ENCODE measurements at places on chromosomes 2 and 18.

DNA sequence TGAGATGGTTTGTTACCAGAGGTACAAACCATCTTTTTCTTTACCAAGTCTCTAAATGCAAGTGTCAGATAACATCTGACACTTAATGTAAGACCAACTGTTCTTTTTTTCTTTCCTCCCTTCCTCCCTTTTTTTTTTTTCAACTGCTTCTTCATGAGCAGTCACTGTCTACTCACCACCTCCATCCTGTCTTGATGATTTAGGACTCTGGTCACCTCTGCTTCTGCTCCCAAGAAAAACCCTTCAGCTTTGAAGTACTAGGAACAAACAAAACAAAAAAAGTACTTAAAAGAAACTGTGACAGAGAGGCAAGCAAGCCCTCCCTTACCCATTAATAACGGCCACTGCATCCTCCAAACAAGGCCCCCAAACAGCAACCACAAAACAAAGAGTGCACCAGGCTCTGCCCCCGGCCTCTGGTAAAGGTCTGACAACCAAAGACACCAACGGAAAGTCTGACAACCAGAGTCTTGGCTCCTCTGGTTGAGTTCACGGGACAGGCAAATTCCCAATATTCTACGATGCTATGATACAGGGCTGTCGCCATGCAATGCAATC is 141.0 kb downstream of the ARL4C start:
- no peak for DNase-seq

DNA sequence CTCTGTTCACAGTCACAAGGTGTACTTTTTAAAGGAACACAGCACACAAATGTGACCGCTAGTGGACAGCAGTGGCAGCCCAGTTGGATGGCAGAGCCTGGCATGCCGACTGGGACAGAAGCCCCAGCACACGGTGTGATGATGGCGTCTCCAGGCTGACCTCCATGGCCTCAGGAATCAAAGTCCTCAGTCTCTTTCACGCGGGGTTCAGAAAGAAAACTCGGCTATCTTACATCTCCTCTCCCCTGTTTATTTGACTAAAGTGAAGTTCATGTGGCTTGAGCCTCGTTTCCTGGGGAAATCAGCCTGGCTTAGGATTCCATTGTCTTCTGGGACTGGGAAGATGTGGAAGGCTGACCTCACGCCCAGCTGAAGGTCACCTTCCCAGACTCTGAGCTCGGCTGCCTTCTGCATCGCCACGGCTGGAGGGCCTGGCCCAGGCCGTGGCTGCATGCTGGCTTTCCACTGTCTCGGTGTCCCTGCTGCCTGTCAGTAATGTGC is 56.1 kb downstream of the ASAP2 start:
- DNase-seq, result no peak

GRCh38 chr2:102418421-102418961 is 4.5 kb upstream of the IL18RAP start:
- no peak for DNase-seq

- DNase-seq, result no peak
These were observed 835.4 kb upstream of the CDH2 start for GRCh38 chr18:29012364-29012763.

GRCh38 chr2:190864375-190864774 is 16.2 kb upstream of the GLS start:
- DNase-seq, result no peak

- no peak for DNase-seq
These were observed 96.9 kb downstream of the COPS8 start for GRCh38 chr2:237182422-237183123.

- DNase-seq, result no peak
These were observed 269.4 kb downstream of the CDH19 start for GRCh38 chr18:66334534-66334933.

GRCh38 chr2:144548532-144549191 is 28.7 kb upstream of the ZEB2 start:
- DNase-seq, result no peak

DNA sequence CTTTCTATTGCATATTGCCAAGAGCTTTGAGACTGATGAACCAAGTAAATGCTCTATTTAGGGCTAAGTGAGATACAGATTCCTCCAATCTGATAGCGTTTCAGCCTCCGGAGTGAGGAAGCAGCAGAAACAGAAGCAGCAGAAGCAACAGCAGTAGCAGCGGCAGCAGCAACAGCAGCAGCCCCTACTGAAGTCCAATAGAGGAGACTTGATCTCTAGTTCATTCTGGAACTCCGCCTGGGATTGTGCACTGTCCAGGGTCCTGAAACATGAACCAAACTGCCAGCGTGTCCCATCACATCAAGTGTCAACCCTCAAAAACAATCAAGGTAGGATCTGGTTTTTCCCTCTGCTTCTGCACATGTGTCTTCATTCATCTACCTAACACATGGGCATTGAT is at the start of gene DPP10:
TSS of gene DPP10 (plus strand) at position 132 of the 400 bp plus-strand sequence.
- DNase-seq, result no peak

- DNase-seq, result peak; percentile 57
These were observed 22.8 kb downstream of the ZSCAN30 start for GRCh38 chr18:35267161-35267651.

DNA sequence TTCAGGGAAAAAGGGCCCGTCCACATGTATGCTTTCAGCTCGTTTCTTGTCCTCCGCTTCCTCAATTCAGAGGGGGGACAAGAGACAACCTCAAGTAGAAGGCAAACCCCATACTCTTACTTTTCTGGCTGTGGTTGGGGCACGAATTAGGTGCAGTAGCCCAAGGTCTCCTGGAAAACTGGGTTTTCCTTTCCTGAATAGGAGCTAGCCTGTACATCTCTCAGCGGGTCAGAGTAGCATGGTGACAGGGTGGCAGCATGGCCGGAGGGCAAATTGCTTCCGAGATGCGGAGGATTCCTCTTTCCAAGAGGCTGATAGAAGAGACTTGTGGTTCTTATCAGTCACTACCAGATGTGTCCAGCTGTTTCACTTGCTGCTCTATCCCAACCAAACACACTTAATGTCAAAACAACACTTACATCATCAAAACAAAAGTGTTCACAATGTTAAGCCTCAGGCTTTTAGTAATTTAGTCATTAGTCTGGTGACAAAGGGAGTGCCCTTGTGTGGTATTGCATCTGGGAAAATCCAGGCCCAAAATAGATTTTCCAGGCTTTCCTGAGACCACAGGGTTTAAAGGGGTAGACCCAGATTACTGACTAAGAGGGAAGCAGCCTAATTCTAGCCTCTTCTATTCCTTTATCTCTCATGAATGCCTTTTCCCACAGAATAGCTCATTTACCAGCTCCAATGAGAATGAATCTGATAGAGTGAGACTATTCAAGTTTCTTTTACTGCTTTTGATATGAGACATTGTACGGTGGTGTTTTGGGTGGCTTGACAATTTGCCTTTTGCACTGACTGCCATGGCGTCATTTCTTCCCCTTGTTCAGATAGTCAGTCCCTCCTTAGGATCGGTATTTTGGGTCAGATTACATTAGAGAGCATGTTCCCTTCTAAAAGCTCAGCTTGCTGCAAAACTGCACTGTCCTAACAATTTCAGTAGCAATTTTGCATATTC is 162.0 kb downstream of the LTBP1 start:
- DNase-seq, result no peak

DNA sequence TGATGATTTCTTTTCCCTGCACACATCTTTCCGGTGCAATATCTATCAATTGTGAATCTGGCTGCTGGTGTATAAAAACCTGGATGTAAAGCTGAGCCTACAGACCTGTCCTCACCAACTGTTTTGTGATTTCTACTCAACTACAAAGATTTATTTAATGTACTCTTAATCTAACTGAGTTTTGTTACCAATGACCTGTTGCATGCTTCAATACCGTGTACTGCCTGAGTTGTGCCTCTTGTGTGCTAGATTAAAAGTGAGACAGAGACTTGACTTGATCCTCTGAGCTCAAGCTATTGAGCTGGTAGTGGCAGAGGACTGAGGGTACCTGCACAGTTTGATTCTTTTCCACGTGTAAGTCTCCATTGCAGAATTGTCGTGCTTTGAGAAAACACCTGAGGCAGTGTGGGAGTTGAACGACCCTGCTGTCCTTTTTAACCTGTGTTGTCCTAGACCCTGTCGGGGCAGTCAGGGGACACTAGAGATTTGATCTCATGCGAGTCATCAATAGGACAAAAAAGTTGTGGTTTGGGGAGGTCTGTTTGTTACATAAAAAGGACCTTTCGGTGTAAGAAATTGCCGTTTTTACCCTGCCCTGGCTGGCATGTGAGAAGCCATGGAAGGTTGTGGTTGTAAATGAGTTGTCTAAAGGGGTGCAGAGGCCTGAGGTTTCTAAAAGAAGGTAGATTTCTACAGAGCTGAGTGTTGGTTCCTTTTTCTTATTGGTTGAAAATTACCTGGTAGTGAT is 231.3 kb downstream of the ALPK2 start:
- DNase-seq, result no peak

- DNase-seq, result no peak
These were observed 194.8 kb upstream of the ACVR2A start for GRCh38 chr2:147649998-147650397.

GRCh38 chr2:207255565-207256470 is 90.1 kb upstream of the KLF7 start:
- DNase-seq, result no peak

GRCh38 chr2:61733563-61733962 is 120.3 kb downstream of the FAM161A start:
- DNase-seq, result no peak

DNA sequence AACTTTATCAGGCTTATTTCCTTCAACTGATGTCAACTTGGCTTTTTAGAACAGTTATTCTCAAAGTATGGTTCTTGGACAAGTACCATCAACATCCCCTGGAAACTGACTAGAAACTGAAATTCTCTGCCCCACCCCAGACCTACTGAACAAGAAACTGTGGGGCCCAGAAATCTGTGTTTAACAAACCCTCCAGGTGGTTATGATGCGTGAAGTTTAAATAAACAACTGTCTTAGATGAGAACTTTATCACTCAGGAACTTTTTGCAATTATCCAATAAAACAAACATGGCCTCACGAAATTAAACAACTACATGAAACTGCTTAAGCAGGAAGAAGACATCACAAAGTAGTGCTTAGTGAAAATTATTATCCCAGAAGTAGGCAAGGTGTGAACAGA is 4.4 kb downstream of the HIBCH start:
- no peak for DNase-seq

GRCh38 chr18:46458472-46458871 is 198.5 kb downstream of the LOXHD1 start:
- no peak for DNase-seq

- no peak for DNase-seq
These were observed 1.7 kb downstream of the MIB1 start for GRCh38 chr18:21742315-21742687.

DNA sequence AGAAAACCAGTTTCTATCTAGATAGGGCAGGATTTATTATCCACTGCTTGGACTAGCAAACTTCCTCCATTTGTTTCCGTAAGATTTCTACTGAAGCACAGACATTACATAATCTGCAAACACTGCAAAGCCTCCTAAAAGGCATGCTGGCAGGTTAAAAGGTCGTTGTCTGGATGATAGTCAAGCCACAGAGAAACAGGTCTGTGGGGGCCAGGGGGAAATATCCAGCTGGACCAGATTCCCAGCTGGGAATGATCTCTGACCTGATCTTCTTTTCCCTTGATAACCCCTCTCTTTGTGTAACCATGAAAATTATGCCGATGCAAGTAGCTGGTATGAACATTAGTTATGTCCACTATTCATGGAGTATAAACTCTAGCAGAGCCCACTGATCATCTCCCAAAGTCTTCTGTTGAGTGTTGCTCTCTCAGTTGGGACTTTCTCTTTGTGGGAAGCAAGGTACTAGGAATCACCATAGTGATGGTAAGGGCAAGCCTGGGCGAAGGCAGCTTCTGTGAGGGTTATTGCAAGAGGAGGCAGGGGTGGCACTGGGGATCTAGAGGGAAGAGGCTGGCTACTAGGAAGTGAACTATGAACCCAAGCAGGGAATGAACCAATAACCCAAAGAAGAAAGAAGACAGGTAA is 61.3 kb downstream of the GDF7 start:
- no peak for DNase-seq

- no peak for DNase-seq
These were observed 36.4 kb upstream of the PHLPP1 start for GRCh38 chr18:62678847-62679485.

GRCh38 chr2:157158111-157158510 is 99.4 kb upstream of the GALNT5 start:
- DNase-seq, result no peak

GRCh38 chr18:76435316-76435989 is 59.6 kb downstream of the ZNF516 start:
- DNase-seq, result no peak

DNA sequence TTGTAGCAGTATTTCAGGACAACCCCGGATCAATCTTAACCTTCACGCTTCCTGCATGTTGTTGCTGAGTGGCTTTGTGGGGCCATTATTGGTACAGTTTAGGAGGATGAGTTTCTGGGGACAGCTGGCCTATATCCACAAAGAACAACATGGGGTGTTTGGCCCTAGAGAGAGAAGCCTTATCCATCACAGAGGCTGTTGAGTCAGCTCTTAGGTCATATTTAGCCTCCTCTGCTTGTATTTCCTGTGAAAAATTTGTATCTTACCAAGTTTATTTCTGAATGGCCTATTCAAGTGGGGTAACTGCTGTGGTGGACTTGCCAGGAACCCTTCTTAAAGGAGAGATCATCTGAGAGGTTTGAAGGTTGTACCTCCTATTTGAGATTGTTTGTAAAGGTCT is 77.6 kb downstream of the MAP4K4 start:
- no peak for DNase-seq

GRCh38 chr18:35971661-35972196 is 750 bp upstream of the RMP24 start:
- no peak for DNase-seq

DNA sequence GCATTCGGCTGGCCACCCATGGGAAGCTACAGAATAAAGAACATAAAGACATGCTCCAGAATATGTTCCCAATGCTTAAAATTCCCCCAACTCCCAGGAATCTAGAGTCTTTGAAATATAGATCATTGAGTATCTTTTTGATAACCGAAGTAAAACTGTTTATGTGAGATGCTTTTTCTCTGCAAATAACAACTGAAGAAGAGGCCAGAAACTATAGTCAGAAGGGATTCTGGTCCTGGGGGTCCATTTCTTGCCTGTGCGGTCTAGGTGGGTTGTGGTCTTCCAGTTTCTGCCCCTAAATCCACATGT is 30.6 kb upstream of the SLC66A3 start:
- DNase-seq, result no peak

- DNase-seq, result no peak
These were observed 66.9 kb downstream of the LOXHD1 start for GRCh38 chr18:46590103-46590502.

DNA sequence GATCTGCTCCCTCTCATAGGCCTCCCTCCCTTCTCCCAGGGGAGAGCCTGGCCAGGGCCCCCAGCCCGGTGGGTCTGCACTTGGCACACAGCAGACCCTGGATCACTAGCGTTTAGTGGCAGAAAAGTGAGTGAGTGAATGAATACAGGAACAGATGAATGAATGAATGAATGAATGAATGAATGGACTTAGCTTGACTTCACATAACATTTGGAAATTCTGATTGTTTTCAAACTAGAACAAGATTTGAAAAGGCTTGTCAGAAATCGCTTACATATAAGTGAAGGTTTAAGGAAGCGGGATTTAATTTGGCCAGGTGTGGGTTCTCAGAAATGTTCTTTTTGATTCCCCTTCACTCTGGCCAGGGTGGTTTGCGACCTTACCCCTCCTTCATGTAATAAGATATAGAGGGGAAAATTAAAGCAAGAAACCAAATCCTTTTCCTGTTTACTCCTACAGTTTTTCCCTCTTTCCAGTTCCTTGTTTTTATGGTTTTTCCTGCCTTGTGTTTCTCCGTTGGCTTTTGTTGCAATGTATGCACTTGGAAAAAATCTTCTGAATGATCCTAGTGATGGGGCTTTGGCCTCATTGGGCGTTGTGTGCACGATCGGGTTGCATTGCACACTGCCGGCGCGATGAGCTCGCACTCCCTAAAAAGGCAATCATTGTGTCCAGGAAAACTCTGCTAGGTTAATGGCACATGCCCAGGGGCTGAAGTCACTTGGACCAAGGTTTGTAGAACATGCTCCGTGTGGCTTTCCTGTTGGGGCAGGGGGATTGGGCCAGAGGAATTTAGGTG is 16.4 kb downstream of the LRRFIP1 start:
- DNase-seq, result no peak

Measured in activated CD8-positive, alpha-beta memory T cell treated with anti-CD3 and anti-CD28 coated beads for 1 hour (primary cell).